Activated B cell treated with CpG ODN at 0.5 μM for 24 hours (primary cell): ENCODE measurements at places on chromosomes 4 and X. TPM values are rescaled to one million over a fixed set of nuclear protein-coding genes. Genes with fewer than 3 reads are reported as not detected.

DNA sequence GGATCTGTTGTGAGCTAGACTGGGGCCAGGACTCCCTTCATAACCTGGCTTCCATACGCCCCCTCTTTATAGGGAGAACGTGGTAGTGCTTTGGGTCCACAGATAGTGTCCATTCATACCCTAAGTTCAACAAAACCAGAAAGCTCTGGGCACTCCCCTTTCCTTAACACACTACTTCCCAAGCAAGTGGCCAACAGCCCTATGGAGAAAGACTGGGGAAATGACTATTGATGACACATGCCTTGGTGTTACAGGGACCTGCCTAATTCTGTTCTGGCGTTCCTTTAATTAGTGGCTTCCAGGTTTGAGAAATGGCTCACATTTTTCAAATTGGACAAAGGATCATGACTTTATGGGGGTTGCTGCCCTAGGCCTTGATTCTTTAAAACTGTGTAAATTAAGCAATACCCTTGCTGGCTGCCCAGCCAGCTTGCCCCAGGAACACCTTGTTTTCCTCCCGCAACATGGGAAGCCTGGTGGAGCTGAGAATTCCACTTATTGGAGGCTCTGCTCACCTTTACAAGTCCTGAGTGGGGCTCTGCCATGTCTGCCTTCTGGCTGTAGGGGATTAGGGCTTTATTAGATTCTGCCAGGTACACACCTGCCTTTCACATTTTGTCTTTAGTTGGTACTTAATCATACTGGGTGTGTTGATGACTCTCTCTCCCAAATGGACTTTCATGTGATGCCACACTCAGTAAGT lies 61.1 kb downstream of the RGS12 start:
- no peak for DNase-seq

DNA sequence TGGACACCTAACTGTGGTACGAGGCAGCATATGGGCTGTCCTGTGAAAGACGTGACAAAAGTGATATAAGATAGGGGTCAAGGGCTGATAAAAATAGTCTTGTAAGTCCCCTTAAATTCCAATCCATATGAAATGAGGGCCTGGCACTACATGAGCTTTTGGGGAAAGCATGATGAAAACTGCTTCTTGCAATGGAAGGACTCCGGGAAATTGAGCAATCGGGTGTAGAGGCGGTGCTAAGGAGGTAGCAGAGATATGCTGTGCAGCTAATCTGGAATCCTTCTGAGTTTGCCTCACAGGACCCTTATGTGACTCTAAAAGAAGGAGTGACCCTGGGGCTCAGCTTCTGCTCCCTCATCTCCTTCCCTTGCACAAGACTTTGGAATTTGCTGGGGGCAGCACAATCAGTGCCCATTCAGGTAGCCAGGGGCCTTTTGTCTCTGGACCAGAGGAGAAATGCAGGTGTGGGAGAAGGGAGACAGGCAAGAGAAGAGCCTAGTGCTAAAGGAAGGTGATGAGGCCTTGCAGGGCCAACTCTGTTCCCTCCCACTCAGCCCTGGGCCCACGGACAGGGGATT lies 12.8 kb downstream of the CLDN2 start:
- DNase-seq = no peak

DNA sequence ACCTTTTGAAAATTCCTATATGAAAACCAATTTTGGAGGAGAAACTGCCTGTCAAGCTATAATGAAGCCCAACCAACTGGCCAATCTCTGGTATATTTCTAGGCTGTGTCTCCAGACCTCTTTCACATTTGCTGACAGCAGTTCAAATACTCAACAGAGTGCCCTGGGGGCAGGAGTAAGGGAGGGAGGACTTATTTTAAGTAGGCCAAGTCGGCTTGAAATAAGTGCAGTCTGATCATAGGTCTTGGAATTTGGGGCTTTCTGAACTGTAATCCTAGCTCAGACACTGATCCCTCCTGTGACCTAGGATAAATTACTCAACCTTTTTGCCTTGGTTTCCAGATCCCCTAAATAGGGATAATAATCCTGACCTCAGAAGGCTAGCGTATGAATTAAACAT lies 59.4 kb upstream of the SLC7A11 start:
- no peak for DNase-seq

DNA sequence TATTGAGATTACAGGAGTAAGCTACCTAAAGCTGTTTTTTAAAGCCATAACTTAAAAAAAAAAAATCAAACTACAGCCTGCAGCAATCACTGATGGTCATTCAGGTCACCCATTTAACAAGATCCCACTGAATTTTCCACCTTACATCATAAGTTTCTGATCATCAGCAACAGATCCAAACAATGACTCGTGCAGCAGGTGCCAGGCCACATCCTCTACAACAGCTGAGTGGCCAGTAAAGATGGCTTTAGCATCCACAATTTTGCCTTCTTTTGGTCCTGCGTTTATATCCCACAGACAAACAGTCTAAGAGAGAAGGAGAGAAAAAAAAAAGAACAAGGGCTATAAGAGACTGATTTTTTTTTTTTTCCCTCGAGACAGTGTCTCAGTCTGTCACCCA lies 16.6 kb downstream of the RBBP7 start:
- DNase-seq = no peak

- DNase-seq = no peak
These were observed 37.5 kb downstream of the MTMR1 start for GRCh38 chrX:150730719-150731118.

DNA sequence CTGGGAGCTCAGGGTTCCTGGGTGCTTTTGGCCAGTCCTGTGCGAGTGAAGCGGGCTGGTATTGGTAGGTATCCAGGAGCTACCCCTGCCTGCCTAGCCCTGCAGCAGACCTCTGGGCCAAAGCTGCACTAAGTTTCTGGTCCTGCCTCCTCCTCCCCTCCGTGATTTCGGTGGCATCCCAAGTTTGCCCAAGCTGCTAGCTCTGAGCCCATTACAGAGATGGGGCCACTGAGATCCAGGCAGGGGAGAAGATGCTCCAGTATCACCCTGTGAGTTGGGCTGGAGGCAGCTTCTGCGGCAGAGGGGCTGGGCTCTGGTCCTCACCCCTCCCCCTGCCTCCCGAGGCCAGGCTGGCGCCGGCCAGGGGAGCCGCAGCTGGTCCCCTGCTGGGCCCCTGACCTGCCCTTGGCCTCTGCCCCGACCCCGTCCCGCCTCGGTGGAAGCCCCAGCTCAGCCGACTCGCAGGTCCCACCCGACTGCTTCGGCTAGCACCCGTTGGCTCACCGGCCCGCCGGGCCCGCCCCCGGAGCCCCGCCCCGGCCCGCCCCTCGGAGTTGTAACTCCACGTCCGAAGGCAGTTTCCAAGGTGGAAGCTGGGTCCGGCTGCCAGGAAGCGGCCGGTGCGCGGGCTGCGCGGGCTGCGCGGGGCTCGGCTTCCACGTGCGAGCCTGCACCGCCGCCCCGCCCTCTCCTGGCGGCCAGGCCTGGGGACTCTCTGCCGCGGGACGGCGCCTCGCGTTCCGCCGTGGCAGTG lies at the start of gene DUSP9:
Gene DUSP9, plus strand, starts transcription at position 584 of the 754 bp plus-strand sequence. CDS start 751 bp downstream, outside the sequence.
- no peak for DNase-seq

DNA sequence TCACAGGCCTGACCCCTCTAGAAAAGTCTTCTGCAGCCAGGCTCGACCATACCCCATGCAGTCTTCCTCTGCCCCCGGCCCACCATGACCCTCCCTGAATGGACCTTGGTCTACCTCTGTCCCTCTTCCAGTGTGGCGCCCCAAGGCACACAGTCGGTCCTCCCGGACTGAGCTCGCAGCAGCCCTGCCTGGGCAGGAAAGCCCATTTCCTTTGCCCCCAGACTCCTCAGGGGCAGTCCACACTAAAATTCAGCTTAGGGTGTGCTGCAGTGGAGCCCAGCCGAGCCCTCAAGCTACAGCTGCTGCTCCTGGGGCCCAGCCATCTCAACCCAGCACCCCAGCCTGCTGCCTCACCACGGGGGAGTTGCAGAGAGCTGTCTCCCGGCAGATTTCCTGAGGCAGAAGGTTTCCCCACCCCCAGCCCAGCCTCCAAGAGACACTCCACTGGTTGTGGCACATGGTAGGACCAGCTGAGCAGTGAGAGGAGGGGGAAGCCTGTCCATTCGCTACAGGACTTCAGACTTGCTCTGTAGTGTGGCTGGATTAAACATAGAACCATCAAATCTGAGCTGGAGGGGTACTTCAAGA lies 37.5 kb upstream of the IQSEC2 start:
- no peak for DNase-seq

DNA sequence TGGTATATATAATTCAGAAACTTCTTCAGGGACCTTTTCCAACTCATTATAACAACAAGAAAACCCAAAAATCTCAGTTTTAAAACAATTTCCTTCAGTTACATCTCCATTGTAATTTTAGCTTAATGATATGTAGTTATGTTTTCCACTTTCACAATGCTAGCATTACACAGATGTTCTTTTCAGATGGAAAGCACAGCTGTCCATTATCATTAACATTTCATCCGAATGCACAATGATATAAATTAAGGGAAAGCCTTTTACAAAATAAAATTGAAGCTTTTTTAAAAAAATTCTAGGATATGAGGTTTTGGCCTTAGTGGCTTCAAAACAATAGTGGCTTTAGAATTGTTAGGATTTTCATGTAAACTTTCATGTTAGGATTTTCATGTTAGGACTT lies 389.2 kb downstream of the ADAM29 start:
- no peak for DNase-seq

- DNase-seq = no peak
These were observed 821 bp downstream of the PLK4 start for GRCh38 chr4:127881563-127881864.

DNA sequence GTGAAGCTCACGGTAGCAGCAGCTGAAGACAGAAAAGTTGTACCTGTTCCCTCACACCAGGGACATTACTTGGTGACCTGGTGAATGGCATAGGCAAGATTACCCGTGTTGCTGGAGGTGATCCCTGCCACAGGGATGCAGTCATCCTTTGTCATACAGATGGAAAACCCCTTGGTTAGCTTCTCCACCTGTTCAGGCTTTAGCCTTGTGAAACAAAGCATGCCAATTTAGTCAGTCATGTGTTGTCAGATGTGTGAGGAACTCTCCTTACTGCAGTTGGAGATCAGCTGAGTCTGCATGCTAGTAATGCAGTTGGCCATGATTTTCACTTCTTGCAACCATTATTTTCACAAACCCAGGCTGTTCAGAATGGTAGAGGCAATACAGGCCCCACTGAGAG lies 41.0 kb downstream of the AMELX start:
- no peak for DNase-seq

GRCh38 chr4:158446106-158446505 lies 75.6 kb upstream of the RXFP1 start:
- no peak for DNase-seq

DNA sequence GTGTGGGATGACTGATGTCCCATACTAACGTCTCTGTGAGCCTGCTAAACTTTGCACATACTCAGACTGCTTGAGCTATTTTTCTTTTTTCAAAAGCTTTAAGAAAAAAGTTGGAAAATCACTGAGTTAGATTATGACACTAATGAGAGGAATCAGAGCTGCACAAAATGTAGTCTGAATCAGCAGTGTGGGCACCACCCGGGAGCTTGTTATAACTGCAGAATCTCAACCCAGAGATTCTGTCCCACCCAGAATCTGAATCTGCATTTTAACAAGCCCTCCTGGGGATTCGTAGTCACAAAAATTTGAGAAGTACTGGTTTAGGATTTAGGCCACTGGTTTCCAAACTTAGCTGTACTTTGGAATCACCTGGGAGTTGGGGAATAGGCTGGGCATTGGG lies 102.1 kb upstream of the MID1IP1 start:
- no peak for DNase-seq

DNA sequence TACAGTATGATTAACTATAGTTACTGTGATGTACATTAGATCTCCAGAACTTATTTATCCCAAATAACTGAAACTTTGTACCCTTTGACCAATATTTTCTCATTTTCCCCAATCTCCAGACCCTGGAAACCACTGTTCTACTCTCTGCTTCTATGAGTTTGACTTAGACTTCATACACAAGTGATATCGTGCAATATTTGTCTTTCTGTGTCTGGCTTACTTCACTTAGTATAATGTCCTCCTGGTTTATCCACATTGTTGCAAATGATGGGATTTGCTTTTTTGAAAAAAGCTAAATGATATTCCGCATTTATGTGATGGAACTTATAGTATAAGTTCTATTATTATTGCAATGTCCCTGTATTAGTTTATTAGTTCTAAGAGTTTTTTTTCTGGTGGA lies 81.8 kb upstream of the SOD3 start:
- no peak for DNase-seq

GRCh38 chr4:81982846-81983540 lies 390.8 kb downstream of the HNRNPD start:
- no peak for DNase-seq

- DNase-seq = no peak
These were observed 31.3 kb upstream of the ARHGEF38 start for GRCh38 chr4:105520819-105521790.

GRCh38 chr4:13906727-13907126 lies 279.2 kb upstream of the BOD1L1 start:
- DNase-seq = no peak

DNA sequence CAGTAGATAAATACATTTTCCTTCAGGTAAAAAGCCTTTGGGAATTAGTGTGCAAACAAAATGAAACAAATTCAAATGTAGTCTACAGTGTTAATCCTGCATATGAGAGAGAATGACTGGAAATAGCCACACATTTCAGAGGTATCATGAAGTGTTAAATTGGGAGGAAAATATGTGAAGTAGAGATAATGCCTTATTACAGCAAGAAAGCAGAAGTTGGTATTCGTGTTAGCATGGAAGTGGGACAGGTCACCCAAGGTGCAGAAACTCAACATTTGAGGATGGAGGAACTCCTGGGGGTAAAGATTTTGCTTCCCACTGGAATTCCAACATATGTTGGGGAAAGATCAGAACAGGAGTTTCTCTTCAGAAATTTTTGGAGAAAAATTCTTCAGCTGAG lies 51.3 kb downstream of the EMCN start:
- no peak for DNase-seq

DNA sequence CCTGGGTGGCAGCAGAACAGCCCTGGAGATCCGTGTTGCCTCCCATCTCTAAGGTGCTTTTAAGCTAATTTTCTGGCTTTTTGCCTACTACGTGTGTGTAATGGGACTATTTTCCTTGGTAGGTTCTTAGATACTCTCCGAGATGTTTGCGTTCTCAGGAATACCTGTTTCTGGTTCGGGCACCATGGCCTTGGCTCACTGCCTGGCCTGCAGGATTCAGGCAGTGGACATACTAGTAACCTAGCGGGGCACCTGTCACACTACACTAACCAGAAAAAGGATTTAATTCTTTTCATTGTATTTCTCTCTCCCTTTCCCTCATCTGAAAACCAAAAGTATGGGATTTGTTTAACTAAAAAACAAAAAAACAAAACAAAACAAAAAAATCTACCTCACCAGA lies 29.2 kb downstream of the FHIP1A start:
- DNase-seq = no peak

- no peak for DNase-seq
These were observed 54.6 kb upstream of the GPR78 start for GRCh38 chr4:8525383-8526120.

GRCh38 chr4:53886090-53886489 lies 178.3 kb downstream of the CHIC2 start:
- no peak for DNase-seq

Gene CYTL1
- total RNA-seq = not detected in 2 replicates

Gene NAT8L
- 0.15 and 0.24 TPM in 2 replicates for total RNA-seq

Gene N4BP2
- 6.0 and 6.2 TPM in 2 replicates for total RNA-seq

Gene MAOB
- not detected in 2 replicates for total RNA-seq

Gene STATH
- not detected in 2 replicates for total RNA-seq

Gene CENPVL1
- not detected in 2 replicates for total RNA-seq

Gene POU3F4
- not detected in 2 replicates for total RNA-seq

Gene GNRHR
- not detected in 2 replicates for total RNA-seq

Gene GIMD1
- not detected in 2 replicates for total RNA-seq
